Fibroblast of mammary gland (primary cell): ENCODE measurements at places on chromosomes 5 and 9.

GRCh38 chr9:37683531-37684371 lies 33.0 kb downstream of the FRMPD1 start:
- no peak for DNase-seq

DNA sequence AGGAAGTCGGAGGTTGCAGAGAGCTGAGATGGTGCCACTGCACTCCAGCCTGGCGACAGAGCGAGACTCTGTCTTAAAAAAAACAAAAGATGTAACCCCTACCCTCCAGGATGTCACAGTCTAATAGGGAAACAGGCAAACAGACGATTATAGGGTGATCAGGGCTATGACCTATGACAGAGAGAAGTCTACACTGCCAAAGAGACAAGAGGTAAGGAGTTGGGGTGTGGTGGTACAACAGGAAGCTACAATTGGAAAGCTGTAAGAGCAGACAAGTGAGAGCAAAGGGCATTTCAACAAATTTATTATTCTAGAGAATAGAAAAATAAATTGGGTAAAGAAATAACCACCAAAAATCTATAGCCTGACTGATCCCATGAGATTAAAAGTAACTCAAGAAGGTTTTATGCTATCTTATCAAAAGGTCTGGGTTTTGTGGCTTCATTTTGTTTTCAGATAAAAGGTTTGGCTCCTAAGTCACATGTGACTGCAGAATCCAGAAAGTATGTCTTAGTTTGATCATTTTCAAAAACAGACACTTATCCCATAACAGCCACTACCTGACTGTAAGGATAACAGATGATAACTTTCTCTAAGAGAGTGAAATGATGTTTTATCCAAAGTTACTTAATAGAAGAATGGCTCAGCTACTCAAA lies 7.3 kb downstream of the CDC26 start:
- DNase-seq: no peak

GRCh38 chr5:143781993-143782520 lies 29.9 kb upstream of the HMHB1 start:
- no peak for DNase-seq

GRCh38 chr5:92864591-92864990 lies 716.4 kb downstream of the NR2F1-AS1 start:
- DNase-seq: no peak

- DNase-seq: no peak
These were observed 3.1 kb downstream of the RASGEF1C start for GRCh38 chr5:180205916-180206315.

DNA sequence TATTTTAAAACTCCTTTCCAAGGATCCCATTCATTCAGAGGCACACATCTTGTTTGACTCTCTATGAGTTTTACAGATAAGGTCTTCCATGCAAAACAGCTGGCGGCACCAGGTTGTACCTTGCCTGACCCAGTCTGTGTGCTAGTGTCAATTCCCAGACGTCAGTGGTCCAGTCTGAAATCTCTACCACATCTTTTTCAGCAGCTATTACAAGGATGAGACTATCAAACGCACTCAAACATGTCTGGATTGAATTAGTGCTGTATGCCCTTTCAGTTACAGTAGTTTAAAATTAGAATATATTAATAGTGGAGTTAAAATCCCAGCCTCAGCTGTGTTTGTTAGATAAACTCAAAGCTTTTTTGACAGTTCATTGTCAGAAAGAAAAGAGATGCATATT lies 11.7 kb downstream of the CDC14B start:
- peak; percentile 40 for DNase-seq

- DNase-seq: peak; percentile 89
These were observed 16.3 kb downstream of the ADAM19 start for GRCh38 chr5:157559301-157559700.

- DNase-seq: no peak
These were observed 33.8 kb downstream of the ERGIC1 start for GRCh38 chr5:172867761-172868435.

DNA sequence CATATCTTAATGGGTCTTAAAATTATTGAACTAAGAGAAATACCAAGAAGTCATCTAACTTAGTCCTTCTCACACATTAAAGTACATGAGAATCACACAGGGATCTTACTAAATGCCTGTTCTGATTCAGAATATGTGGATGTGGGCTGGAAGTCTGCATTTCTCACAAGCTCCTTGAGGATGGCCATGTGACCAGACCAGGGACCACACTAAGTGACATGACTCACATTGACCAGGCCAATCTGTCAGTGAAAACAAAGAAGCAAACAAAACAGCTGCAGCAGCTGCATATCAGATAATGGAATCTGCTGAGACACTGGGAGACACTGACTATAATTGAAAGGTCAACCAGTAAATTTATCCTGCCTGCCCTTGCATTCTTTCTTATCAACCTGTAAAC lies 110.5 kb downstream of the ADAMTS12 start:
- peak; percentile 95 for DNase-seq

GRCh38 chr9:36961051-36961450 lies 73.0 kb downstream of the PAX5 start:
- DNase-seq: no peak

- no peak for DNase-seq
These were observed 21.2 kb downstream of the NSUN2 start for GRCh38 chr5:6611334-6612256.

- no peak for DNase-seq
These were observed 154.0 kb downstream of the CDH6 start for GRCh38 chr5:31347552-31347905.

GRCh38 chr9:123031963-123032362 lies 1.5 kb upstream of the GPR21 start:
- DNase-seq: no peak

GRCh38 chr5:74651710-74652109 lies 11.2 kb upstream of the ENC1 start:
- DNase-seq: no peak

- DNase-seq: no peak
These were observed 34.4 kb upstream of the ALDOB start for GRCh38 chr9:101470021-101470420.

GRCh38 chr5:82351754-82352145 lies 73.6 kb upstream of the RPS23 start:
- DNase-seq: peak; percentile 85

DNA sequence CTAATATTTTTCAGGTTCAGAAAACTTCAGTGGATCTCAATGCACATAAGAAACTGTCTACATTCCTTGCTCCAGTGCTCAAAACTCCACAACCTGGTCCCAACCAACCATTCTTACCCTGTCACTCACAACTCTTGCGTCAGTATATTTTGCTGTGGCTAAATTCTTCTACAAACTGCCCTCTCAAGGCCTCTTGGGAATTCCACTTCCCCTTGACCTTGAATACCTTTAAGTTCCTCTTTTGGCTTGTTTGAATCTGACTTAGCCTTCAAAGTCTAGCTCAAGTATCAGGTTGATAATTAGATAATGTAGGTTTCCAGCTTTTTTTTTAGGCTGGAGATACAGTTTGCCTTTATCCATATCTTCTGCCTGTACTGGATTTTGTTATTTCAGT lies 128.3 kb downstream of the SLF1 start:
- peak; percentile 16 for DNase-seq

DNA sequence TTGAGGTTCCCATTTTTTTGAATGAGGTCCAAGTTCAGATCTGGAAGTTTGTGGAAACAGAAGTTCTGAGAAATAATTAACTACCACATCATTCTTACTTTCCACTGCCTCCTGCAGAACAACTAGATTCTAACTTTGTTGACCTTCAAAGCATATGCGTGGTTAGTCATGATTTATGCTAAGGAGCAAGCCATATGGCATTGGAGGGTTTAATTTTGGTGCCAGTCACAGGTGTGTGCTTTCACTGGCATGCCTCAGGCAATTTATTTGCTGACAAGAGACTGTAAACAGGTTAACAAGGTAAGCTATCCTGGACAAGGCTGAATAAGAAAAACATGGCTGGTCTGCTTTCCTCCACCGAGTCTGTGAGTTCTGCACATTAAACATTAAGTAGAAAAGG lies 31.5 kb downstream of the HMHB1 start:
- DNase-seq: no peak

GRCh38 chr5:956941-957747 lies 51.5 kb upstream of the NKD2 start:
- peak; percentile 86 for DNase-seq

DNA sequence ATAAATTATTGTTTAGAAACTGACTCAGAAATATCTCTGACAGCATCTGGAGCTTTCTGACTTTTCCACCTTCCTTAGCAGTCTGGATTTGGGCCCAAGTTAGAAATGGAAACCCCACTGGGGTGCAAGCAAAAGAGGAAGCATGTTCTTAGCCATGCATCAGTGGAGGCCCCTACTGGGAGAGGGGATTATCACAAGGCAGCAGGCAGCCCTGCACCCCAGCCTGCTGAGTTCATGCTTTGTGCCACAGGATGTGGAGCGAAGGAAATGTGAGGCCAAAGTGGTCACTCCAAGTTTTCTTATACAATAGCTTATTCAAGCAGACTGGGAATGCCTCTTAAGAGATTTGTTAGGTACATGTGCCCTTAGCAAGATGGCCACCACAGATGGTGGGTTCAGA lies 146.5 kb upstream of the TLX3 start:
- DNase-seq: peak; percentile 18

DNA sequence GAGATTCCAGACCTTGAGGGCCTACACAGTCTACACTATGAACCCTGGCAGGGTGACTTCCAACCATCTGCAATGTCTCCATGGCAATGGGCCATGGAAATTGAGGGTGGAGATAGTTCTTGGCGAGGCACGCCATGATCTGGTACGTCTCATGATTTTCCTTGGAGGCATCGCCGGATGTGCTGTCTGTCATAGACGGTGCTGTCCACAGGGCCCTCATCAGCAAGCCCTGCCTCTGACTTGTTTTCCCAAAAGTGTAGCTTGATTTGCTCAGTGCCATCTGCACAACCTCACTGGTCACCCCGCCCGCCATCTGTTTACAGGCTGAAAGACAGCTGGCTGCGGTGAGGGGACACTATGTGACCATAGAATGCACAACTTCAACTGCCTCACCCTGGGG lies 73.5 kb downstream of the BOD1 start:
- no peak for DNase-seq

DNA sequence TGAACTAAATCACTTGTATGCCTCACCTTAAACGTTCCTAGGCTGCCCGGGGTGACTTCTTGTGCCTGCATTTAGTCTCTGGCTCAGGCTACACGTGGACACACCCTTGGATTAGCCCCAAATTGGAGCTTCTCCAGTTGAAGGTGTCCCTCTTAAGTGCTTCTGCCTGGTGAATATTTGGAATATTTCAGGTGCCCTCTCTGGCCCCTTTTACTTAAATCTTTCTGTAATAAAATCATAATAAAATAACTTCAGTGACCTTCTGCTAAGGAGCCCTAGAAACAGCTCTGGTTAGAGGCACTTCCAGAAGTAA lies 74.3 kb upstream of the KLF9 start:
- no peak for DNase-seq

DNA sequence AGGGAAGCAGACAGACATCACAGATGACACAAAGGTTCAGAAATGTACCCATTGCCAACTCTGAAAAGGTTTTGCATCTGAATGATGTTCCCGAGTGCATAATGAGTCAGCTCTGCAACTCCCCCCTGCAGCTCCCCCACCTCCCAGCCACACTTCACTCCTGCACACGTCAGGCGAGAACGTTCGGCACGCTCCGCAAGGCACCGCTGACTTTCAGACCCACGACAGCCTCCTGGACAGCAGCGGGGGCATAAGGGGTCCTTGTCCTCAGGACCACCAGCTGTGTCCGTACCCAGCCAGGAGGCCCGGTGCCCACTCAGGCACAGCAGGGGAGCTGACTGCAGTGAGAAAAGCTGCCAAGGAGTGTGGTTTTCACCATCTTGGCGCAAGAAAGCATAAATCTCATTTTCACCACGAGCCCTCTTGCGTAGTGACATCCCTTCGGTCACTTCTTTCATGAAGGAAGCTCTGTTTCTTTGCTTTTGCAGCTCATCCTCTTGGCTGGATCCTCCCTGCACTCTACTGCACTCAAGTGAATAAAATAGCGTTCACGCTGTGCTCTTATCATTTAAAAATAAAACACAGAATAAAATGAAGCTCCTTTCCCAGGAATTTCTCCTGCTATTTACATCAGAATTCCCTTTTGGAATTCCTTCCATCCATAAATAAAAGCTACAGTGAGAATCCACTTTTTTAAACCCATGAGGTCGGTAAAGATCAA lies 9.9 kb downstream of the GFPT2 start:
- DNase-seq: peak; percentile 96

DNA sequence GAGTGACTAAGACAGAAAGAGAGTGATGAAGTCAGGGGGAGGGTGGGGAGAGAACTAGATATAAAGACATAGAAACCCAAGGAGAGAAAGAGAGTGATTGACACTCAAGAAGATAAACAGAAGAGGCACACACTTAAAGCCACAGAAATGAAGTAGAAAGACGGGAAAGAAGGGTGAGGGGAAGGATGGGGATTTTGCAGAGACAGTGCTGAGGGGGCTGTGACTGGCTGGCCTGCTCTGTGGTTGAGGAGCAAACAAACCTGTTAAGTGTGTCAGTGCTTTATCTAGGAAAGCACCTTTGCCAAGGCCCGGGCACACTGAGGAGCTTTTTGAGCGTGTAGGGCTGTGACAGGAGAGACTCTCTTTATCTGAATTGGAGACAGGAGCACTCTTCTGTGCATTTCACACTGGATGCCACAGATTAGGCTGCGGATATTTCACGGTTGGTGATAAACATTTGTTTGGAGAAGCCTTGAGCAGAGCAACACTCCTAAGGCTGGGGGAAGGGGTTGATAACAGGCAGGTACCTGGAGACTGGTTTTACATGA lies 109.1 kb downstream of the DOCK2 start:
- DNase-seq: no peak

- peak; percentile 77 for DNase-seq
These were observed 85.6 kb downstream of the ROR2 start for GRCh38 chr9:91864380-91864779.

- DNase-seq: no peak
These were observed 10.6 kb downstream of the TRAF1 start for GRCh38 chr9:120915854-120916470.

DNA sequence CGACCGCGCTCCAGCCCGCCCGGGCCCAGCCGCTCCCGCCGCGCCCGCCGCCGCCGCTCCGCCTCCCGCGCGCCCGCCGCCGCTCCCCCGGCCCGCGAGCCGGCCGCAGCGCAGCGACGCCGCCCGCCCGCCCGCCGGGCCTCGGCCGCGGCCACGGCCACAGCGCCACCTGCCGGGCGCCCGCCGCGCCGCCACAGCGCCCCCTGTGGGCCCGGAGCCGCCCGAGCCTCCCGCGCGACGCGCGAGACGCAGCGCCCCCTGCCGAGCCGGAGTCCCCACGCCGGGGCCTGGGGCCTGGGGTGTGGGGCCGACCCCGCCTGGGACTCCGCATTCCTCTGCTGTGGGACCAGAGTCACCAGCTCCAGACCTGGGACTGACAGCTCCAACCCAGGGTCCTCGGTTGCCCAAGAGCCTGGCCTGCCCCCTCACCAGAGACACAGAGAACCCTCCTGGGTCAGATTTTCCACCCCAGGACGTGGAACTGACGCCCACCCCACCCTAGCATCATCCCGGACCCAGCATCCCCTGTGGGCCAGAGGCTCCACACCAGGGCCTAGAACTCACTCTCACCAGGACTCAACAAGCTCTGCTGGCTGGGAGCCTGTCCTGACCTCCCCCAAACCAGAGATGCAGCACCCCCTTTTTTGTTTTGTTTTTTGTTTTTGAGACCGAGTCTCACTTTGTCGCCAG lies at the start of gene RAPGEF1:
TSS of gene RAPGEF1 (minus strand) at position 118 of the 690 bp plus-strand sequence. CDS start 246 bp downstream, outside the sequence.
- no peak for DNase-seq
